Stimulated activated CD8-positive, alpha-beta memory T cell treated with anti-CD3 and anti-CD28 coated beads, Interleukin-4, amount 100 ng/mL, for 1 hour (primary cell): ENCODE measurements at places on chromosomes 6 and 20.

GRCh38 chr6:438634-439170 is 47.1 kb downstream of the IRF4 start:
- DNase-seq: no peak

DNA sequence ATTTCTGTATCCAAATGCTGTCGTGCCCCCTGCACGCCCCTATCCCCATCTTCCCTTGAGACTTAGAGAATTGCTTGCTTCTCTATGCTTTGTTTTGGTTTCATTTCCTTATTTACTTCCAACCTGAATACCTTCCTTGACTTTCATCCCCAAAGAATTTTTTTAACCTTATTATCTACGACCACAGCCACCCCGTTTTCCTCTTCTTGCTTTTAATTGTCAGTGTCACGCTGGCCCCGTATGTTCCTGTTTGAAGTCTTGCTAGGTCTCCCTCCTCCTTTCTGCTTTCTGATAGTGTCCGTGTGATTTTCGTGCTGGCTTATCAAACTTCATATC is 40.1 kb downstream of the RNF217 start:
- DNase-seq: no peak

DNA sequence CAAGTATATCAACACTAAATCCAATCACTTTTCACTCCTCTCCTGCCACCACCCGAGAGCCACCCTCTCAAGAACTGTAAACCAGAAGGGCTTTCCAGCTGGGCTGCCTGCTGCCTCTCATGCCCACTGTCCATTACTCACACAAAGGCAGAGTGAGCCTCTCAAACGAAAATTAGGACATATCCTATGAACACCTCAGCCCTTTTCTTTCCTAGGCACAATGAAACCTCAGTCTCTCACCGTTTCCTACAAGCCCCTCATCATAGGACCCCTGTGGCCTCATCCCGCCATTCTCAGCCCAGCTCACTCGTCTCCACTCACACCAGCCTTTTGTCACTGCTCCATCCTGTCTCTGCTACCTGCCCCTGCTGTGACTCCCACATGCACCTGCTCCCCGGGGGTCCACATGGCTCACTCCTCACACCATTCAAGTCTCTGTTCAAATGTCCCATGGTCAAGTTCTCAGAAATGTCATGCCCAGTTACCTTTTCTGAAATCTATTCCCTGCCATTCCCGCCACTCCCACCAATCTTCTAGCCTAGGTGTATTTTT is 7.4 kb downstream of the HLA-F start:
- no peak for DNase-seq

GRCh38 chr20:21781446-21782075 is 76.1 kb downstream of the PAX1 start:
- no peak for DNase-seq

- DNase-seq: no peak
Measured at GRCh38 chr20:24951536-24952083, 2.5 kb downstream of the CST7 start.

- DNase-seq: no peak
Measured at GRCh38 chr20:41509316-41510200, 108.6 kb downstream of the CHD6 start.

DNA sequence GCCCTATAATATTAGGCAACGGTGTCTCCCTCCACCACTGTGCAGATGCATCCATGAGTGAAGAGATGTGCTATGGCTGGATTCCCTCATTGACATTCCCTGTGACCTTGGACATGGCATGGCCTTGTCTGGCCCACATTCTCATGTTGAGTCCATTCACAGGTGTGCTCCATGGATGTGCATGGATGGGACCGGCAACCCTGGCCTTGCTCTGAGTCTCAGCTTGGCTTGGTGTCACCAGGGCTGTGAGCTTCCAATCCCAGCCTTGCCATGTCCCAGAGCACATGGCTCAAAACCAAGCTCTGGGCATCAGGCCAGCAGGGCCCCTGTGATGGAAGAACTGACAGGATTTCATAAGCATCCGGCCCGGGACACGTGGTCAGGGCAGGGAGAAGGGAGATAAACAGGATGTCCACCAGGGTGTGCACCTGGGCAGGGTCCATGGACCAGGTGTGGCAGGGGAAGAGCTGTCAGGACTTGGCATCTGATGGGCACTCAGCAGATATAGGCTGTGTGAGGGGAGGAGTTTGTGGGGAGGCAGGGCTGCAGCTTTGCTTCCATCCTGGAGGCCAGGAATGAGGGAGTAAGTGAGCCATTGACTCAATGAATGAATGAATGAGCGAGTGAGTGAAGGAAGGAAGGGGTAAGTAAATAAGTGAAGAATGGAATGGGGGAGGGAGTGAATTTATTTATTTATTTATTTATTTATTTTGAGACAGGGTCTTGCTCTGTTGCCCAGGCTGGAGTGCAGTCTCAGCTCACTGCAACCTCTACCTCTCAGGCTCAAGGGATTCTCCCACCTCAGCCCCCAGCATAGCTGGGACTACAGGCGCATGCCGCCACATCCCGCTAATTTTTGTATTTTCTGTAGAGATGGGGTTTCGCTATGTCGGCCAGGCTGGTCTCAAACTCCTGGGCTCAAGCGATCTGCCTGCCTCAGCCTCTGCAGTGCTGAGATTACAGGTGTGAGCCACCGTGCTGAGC is 15.7 kb downstream of the NRSN2 start:
- DNase-seq: no peak

DNA sequence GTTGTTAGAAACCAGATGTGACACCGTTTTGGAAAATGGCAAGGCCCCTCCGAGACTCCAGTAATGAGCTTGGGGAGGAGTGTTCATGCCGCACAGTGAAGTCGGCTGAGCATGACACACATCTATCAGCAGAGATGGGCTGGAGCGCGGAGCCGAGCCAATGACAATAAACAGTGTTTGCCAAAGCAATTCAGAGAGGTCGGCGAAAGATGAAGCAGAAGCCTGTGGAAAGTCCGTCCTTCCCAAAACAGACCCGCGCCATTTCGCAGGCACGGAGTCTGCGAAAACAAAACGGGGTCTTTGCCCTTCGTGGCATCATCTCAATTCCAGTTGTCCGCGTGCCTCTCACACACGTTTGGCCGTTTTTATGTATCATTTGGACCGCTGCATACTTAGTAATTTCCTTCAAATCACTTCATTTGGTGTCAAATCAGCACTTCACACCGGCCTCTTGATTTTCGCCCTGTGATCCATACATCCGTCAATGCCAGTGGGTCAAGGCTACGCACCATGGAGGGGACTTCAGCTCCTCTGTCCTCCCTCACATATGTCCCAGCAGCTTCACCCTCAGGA is 71.3 kb downstream of the SULF2 start:
- DNase-seq: no peak

- DNase-seq: no peak
Measured at GRCh38 chr6:13742961-13743735, 31.5 kb upstream of the RANBP9 start.

DNA sequence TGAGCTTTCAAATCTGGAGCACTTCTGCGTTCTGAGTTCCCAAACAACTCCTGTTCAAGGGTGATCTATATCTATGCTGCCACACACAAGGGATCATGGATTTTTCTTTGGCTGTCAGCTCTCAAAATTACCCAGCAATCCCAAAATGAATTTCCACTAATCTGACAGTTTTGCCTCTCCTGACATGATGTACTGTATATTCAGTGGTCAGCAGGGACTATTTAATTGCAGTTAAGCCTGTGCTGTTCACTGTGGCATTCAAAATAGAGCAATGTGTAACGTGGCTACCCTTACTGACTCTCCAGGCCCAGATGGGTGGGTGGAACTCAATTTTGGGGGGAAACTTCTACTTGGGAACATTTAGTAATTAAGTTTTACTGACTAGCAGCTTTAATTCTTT is 283.8 kb upstream of the TSHZ2 start:
- no peak for DNase-seq

- no peak for DNase-seq
Measured at GRCh38 chr6:162539321-162539720, 188.2 kb downstream of the PRKN start.

DNA sequence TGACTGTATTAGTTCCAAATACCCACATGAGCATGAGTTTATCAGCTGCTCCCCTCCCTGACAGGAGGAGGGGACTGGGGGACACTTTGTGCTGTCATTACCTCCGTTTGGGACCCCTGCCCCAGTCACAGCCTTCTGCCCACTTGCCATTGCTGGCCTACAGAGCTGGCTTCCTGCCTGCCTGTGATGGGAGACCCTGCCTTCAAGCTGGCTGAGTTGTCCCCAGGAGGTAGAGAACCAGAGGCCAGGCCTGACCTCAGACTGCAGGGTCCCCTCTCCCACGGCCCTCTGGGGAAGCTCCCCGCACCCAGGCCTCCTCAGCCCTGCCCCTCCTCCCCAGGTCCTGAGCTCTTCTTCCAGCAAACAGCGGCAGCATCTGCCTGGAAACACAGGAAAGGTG is 105.5 kb downstream of the JPH2 start:
- no peak for DNase-seq

DNA sequence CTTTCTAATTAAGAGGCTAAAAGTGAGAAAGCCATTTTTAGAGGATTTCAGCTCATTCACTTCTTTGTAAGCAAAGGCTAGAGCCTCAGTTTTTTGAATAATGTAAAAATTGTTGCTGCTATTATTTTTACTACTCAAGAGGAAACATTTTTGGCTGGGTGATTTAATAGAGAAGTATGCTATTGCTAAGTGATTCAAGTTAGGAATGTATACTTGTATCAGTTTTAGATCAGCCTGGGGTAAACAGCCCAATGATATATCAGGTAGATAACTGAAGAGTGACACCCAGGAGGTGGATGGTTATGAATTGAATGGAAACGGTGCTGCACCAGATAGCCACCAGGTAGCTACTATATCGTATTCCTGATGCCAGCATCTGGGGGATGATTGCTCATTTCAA is 9.2 kb downstream of the QKI start:
- no peak for DNase-seq

- DNase-seq: no peak
Measured at GRCh38 chr20:45833883-45834796, 541 bp downstream of the SNX21 start.

- DNase-seq: no peak
Measured at GRCh38 chr20:61419501-61419900, 167.4 kb downstream of the CDH4 start.

GRCh38 chr6:104884867-104885517 is 25.3 kb upstream of the HACE1 start:
- DNase-seq: no peak

GRCh38 chr6:22251348-22251747 is 45.5 kb downstream of the PRL start:
- DNase-seq: no peak

DNA sequence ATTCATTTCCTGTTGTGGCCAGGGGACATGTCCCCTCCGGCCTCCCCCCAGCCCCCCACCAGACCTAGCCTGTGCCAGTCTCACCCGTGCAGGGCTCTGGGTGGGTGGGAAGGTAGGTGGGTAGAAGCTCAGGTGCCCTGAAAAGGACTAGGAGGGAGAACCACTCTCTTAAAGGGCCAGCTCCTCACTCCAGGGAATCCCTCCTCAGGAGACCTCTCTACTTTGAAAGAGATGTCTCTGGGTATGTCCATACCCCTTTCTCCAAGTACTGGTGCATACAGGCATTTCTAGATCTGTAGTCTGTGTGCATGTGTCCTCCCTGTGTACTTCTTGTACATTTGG is 60.8 kb upstream of the EPB41L1 start:
- no peak for DNase-seq

GRCh38 chr6:49856282-49856681 is 10.1 kb downstream of the CRISP1 start:
- no peak for DNase-seq

- DNase-seq: no peak
Measured at GRCh38 chr6:143966312-143966711, 41.7 kb downstream of the PLAGL1 start.

DNA sequence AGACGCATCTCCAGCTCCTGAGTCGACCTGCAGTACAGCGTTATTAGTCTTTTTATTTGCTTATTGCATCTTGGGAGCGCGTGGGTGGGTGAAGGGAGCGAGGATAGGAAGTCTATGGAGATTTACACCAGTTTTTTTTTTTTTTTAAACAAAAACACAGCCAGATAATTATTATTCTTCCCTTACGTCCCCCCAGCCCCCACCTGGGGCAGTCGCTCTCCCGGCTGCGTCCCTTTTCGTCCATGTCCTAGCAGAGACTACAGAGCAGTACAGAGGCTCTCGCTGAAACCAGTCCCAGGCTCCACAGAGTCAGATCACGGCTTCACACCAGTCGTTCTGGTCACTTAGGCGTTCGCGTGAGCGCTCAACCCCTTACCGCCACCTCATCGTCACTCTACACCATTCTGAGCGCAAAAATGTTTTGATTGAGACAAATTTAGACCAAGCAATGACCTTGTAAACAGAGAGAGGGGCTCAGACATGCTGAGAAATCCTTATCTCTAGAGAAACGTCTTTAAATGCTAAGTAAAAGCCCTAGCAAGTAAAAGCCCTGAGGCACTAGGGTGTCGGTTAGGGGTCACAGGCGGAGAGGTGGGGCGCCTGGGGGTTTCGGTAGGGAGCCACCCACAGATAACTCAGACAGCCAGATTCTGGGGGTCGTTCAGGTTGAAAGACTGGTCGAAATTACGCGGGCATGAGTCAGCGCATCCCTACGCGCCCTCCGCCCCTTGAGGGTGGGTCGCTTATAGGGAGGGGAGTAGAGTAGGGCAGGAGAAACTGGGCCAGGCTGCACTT is 975 bp upstream of the PPT2 start:
- no peak for DNase-seq

DNA sequence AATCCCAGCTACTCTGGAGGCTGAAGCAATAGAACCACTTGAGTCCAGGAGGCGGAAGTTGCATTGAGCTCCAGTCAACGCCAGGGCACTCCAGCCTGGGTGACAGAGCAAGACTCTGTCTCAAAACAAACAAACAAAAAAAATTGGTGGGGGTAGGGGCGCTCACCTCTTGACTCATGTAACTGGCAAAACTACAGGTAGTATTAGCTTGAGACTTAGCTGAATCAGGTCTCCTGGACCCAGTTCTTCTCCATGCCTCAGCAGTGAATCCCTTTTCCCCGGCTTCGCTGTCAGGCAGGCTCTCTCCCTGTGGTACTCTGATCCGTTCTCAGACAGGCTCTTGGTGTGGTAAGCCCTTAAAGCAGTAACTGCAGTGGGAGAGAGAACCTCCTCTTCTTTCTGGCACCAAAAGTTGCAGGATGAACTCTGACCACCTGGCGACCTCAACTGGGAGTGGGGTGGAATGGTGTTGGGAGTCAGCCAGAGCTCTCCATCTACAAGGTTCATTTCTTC is 12.9 kb downstream of the SLC9A8 start:
- DNase-seq: no peak

DNA sequence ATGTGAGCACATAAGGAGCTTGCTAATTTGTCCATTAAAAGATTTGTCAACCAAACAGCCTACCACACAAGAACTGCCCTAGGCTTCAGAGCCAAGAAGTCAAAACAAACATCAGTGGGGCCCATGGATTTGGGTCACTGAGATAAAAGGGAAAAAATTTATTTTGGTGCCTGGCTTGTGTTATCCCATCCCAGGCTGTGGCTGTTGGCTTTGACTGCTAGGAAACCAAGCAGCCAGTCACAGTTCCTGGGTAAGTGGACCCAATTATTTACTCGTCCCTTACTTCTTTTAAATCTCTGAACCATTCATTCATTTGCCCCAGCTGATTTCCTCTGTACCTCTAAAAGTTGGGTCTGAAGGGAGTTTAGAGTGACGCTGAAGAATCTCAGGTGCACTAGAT is 41.3 kb downstream of the EDN1 start:
- no peak for DNase-seq

- DNase-seq: no peak
Measured at GRCh38 chr6:162258647-162259046, 468.9 kb downstream of the PRKN start.
